ENCODE measurements at places on chromosomes 7 and 10.

DNA sequence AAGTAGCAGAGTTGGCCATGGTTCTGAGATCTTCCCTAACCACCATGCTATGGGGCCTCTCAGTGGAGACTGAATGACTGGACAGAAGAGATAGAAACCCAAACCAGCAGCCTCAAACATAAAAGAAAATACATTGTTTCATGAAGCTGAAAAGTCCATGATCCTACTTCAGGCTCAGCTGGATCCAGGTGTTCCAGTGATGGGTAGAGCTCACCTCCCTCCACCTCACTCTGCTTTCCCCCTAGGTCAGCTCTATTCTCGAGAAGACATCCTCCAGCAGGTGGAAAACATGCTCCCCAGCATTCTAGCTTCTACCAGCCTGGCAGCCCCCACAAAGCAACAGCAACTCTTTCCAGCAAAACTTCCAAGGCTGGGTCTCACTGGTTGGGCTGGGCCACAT is 132.1 kb downstream of the OAT start:
- no peak for DNase-seq

DNA sequence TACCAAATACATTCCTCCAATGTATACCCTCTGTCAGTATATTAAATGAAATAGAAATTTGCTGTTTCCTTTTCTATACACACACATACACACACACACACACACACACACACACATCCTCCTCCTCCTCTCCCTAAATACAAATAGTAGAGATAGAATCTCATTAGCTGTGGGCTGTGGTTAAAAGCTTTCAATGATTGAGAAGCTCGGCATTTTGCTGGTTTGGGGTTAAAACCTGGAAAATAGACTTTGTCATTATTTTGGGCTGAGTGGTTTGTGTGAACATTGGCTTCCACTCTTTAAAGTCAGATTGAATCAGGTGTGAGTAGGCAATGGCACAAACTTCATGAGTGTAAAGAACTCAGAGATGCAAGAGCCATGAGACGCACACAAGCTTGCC is 596.0 kb downstream of the XPNPEP1 start:
- no peak for DNase-seq

- no peak for DNase-seq
Measured at GRCh38 chr7:44305564-44306507, 19.6 kb downstream of the CAMK2B start.

GRCh38 chr10:33157103-33157502 is 177.4 kb downstream of the NRP1 start:
- DNase-seq, result no peak

- no peak for DNase-seq
Measured at GRCh38 chr7:148135116-148135515, 455.4 kb upstream of the C7orf33 start.

DNA sequence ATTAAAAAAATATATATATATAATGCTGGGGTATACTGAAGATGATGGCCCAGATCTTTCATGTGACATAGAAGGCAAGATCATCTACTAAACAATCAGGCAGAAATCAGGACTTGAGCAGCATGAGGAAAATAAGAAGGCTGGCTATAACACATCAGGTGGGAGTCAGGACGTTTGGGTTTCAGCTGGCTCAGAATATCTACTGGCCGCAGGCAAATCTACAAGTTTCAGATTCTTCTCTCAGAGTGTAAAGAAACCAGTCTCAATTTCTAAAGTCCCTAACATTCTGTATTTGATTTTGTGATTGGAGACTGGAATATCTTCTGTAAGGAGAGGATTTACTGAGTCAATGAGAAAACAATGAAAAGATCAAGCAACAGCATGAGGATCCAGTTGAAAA is 37.7 kb upstream of the FAM3C start:
- DNase-seq, result no peak

DNA sequence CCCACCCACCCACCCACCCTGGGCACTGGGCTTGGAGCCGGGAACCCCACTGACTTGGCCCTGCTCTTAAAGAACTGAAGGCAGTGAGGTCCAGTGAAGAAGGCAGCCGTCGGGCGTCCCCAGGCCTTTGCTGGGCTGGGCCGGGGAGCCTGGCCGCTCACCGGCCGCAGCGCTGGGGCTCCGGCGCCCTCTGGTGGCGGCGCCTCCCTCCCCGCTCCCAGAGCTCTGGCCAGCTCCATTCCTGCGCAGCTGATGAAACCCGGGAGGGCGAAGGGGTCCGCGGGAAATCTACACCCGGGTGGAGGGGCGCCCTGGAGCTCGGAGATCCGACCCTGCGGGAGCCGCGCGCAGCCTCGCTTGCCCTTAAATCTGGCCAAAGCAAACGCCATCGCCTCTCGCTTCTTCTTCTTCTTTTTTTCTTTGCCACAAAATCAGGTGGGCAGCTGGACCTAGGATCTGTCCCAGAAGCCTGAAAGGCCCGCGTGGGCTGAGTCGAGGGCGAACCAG is 1.7 kb upstream of the CXCL12 start:
- DNase-seq, result peak; percentile 15

DNA sequence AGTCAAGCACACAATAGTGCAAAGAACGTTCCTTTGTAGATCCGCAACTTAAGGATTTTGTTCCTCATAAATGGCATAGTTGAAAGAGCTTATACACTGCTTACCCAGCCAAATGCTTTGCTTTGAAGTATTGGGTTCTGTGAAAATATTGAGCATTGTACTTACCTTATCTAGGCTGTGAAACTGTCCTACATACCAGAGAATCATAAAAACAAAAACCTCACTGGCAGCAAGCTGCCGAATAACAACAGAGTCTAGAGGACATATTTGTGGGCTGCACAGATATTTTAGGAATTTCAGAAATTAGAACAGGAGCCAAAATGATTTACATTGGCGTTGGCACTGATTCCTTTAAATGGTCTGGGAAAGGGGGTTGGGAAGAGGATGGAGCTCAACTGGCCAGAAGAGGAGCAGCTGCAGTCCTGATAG is 174.8 kb downstream of the RTKN2 start:
- peak; percentile 32 for DNase-seq

- DNase-seq, result no peak
Measured at GRCh38 chr10:8085251-8085650, 30.8 kb downstream of the GATA3 start.

DNA sequence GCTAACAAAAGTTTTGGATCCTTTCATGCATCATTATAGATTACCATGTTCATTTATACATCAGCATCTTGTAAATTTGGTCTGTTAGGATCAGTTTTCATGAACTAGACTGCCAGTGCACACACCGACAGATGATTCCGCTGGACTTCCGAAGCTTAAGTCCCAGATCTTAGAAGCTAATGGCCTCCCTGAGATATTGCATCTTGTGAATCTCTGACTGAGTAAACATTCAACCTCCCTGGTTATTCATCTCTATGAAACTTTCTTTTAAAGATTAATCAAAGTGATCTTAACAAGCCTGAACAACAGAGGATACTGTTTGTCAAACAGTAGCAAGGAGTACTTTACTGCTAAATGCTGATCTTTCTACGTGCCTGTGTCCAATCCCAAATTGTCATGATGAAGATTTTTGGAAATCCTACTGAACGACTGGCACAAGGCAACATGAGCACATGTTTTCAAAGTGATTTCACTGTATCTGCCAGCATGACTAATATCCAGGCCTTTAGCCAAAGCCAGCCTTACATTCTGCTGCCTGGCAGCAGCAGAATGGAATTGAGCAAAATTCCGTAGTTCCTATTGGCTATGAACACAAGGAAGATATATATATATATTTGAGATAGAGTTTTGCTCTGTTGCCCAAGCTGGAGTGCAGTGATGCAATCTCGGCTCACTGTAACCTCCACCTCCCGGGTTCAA is 91.3 kb upstream of the ANK3 start:
- DNase-seq, result peak; percentile 67

DNA sequence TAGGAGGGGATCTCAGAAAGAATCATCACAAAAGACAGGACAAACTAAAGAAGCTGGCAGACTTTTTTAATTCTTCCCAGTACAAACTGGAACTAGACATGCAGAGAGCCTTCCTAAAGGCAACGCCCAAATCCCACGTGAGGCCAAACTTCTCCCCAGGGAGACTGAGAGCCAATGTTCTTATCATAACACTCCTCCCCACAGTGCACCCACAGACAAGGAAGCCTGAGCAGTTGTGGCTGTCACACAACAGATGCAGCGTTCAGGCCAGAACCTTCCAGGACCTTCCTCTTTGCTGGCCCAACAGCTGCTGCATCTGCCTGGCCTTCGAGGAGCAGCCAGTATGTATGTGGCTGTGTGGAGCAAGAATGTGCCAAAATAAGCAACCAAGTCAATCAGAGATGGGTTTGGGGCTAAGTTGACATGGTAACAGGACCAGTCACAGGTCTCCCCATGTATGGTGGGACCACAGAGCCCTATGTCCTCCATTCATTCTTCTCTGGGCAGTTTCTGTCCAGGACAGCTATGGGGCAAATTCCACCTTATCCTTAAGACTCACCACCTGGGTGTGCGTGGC is 34.9 kb downstream of the SRPK2 start:
- DNase-seq, result no peak

DNA sequence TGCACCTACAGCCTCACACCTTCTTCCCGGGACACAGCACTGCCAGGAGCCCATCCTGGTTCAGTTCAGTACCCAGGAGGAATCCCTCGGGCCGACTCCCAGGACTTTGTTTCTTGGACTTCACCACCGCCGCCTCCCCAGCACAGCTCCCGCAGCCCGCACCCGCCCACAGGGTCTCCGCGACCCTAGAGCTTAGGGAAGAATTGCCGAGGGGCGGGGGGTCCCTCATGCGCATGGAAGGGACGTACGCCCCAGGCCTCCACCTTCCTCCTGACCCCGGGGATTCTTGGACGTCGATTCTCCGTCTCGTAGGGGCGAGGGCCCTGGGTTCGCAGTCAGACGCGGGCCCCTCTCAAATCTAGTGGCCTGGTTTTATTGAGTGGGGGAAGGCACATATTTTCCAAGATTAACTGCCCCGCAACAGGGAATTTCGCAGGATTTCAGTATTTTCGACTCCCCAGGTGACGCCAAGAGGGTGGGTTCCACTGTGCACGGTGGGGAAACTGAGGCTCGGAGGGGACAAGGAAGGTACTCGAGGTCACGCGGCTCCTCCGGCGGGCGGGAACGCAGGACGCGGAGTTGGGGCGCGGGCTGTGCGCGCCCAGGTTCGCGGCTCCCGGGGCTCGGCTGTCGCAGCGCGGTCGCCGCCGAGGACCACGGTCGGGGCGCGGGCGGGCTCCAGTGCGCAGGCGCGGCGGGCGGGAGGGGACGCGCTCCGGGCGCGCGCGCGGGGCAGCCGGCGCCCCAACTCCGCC is at the start of gene ADCY1:
ADCY1 (plus strand) TSS at position 708 of the 755 bp plus-strand sequence. CDS start 176 bp downstream, outside the sequence.
- no peak for DNase-seq

- DNase-seq, result no peak
Measured at GRCh38 chr10:116752969-116753665, 10.8 kb upstream of the HSPA12A start.

- peak; percentile 81 for DNase-seq
Measured at GRCh38 chr7:14836571-14837189, 65.9 kb downstream of the DGKB start.

DNA sequence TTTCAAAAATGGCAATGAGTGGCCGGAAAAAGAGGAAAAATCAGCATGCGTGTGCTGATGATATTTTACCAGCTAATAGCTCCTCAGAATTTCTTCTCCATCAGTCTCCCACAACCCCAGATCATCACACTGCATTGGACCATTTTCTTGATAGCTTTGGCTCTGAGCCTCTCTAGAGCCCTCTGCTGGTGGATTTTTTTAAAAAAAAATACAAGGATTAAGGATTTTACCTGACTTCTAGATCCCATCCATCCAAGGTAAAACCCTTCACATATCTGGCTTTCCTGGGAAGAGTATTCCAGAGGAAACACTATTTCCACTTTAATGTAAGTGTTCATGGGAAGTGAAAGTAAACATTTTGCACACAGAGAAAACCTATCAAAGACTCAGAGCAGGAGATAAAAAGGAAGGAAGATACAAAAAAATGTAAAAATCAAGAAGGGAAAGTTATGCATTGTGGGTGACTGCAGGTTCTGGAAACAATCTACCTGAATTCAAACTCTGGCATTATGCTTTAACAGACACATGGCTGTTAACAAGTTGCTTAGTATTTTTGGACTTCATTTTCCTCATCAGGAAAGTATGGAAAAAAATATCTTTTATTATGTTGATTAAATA is 380.9 kb downstream of the LRRTM3 start:
- DNase-seq, result peak; percentile 9

GRCh38 chr7:106009503-106010226 is 46.6 kb downstream of the CDHR3 start:
- DNase-seq, result peak; percentile 86

GRCh38 chr10:110936757-110937156 is 17.4 kb downstream of the SHOC2 start:
- DNase-seq, result no peak

- no peak for DNase-seq
Measured at GRCh38 chr10:64601298-64601697, 1080.1 kb downstream of the REEP3 start.

GRCh38 chr7:50632561-50633413 is 67.6 kb upstream of the DDC start:
- no peak for DNase-seq

DNA sequence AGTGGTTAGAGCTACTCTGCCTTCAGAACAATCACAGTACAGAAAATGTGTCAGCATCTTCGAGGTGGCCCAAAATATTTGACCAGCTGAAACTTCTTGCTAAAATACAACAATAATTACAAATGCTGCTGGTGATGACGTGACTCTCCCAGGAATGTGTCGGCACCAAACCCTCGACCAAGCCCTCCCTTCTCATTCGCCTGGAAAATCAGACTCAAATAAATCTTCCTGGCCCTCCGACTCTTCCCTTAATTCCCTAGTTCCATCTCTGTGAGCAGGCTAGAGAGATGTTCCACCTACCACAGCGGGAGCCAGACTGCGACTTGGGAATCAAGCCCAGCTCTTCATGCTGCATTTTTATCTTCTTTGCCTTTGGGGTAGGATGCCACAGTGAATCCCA is 4.1 kb downstream of the PRSS2 start:
- no peak for DNase-seq
